ENCODE measurements at places on chromosomes 13 and 19. TPM values are rescaled to one million over a fixed set of nuclear protein-coding genes. Genes with fewer than 3 reads are reported as not detected.

Gene ERCC2
- 75.6 TPM for polyA plus RNA-seq

- no peak for DNase-seq
These were observed 22.4 kb upstream of the PLAUR start for GRCh38 chr19:43692385-43692784.

Gene B3GNT3
- not detected for polyA plus RNA-seq

- DNase-seq, result no peak
These were observed 29.1 kb downstream of the ATP12A start for GRCh38 chr13:24709186-24709913.

DNA sequence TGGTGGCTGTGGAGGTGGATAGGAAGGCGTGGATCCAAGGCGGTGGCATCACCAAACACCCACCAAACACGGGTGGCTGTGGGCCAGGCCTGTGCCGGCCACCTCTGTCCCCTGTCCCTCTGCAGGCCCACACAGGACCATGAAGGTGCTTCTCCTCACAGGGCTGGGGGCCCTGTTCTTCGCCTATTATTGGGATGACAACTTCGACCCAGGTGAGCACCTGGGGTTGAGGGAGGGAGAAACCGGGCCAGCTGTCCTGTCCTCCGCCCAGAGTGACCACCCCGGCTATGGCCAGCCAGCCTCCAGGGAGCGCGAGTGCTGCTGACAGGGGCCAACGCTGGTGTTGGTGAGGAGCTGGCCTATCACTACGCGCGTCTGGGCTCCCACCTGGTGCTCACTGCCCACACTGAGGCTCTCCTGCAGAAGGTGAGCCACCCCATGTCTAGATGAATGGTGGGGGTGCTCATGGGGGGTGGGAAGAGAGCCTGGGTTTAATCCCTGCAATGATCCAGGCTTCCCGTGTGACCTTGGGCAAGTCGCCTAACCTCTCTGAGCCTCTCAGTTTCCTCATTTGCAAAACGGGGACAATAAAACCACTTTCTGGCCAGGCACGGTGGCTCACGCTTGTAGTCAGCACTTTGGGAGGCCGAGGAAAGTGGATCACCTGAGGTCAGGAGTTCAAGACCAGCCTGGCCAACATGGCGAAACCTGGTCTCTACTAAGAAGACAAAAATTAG lies 4.0 kb downstream of the HSD11B1L start:
- no peak for DNase-seq

DNA sequence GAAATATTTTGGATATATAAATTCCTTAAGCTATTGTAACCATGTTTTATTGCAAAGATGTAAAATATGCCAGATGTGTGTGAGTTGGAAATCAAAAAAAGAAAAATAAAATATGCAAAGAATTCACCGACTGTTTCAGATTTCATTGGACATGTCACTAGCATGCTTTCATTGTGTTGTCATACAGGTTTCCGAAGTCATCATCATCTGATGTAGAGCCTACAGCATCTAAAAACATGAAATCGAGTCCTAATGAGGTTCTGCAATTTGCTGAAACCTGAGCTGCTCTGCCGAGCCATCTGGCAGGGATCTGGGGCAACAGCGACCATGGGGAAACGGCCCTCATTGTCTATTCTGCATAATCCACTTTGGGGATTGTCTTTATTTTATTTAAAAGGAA lies 196.1 kb upstream of the MAB21L1 start:
- peak; percentile 10 for DNase-seq

Gene CLDN10
- polyA plus RNA-seq, result not detected

DNA sequence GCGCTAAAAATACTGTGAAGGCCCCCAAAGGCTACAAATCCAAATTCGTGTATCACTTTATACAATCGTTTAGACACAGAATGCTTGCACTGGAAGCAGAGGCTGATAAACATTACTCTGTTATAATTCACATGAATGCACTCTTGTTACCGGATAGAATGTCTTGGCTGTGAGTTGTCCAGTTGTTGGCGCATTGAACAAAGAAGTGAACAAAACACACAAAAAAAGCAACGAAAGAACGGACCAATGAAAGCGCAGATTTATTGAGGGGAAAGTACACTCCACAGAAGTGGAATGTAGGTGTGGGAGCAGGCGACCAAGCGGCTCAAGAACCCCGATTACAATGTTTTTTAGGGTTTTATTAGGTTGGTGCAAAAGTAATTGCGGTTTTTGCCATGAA lies 529 bp upstream of the ZNF418 start:
- no peak for DNase-seq

GRCh38 chr13:104809483-104809882 lies 1726.0 kb downstream of the EFNB2 start:
- DNase-seq, result no peak

Gene C13orf46
- polyA plus RNA-seq, result 2.5 TPM

DNA sequence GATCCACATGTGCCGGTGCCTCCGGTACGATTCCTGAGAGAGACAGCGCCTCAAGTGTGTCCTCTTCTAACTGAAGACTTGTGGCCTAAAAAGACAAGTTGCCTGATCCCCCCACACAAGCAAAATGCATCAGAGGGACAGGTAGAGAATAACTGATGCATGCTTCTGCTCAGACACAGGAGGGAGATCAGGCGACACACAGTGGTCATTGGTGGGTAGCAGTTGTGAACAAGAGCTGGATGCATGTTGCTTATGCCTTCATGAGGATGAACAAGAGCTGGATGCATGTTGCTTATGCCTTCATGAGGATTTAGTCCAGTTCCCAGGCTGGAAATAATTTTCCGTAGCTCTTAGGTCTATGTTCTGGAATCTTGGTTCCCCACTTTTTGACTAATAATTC lies 505.6 kb downstream of the MYO16 start:
- no peak for DNase-seq

- DNase-seq, result no peak
These were observed 1.2 kb downstream of the F2RL3 start for GRCh38 chr19:16889883-16890460.

GRCh38 chr13:39036212-39036611 lies 1.7 kb downstream of the PROSER1 start:
- peak; percentile 4 for DNase-seq

DNA sequence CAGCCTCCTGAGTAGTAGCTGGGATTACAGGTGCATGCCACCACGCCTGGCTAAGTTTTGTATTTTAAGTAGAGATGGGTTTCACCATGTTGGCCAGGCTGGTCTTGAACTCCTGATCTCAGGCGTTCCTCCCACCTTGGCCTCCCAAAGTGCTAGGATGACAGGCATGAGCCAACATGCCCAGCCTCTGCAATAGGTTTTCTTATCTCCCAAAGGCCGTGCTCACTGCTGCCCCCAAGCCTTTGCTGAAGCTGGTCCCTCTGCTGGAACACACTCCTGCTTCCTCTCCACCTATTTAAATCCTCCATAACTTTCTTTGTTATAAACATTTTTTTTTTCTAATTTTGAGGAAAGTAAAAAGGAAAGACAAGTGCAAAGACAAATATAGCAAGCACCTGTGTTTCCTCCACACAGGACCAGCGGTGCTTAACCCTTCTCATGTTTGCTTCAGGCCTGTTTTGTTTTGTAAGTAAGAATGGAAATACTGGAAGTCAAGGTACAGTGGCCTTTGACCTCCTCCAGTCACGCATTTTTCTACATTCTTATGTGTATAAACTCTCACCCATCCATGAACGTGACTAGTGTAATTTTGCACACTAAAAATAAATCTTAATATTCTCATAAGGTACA lies 14.5 kb upstream of the TNFAIP8L1 start:
- DNase-seq, result peak; percentile 32

- DNase-seq, result no peak
These were observed 4.4 kb downstream of the TNFRSF19 start for GRCh38 chr13:23574421-23575145.

DNA sequence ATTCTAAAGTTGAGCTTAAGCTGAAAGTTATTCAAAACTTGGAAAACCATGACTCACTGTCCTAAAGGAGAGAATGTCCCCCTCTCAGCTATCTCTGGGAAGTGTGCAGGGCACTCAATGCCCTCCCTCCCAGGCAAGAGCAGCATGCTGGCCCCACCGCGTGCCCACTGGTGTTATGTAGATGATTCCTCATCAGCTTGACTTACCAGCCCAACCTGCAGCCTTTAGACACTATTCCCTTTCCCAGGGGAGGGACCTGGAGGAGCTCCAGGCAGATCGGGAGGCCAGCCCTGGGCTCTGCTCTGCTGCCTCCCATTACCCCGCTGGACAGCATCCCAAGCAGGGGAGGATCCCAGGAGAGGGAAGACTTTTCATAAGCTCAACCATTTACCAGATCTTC lies 124.6 kb downstream of the FGF14 start:
- DNase-seq, result no peak

Gene ANGPTL8
- not detected for polyA plus RNA-seq

Gene ZNF549
- 2.1 TPM for polyA plus RNA-seq

GRCh38 chr19:40270362-40271089 lies 14.6 kb downstream of the AKT2 start:
- no peak for DNase-seq

Gene MYPOP
- 2.8 TPM for polyA plus RNA-seq

Gene ETV2
- 1.2 TPM for polyA plus RNA-seq

Gene FLT1
- polyA plus RNA-seq, result 4.5 TPM

All from IMR-90 (cell line).